Activated CD4-positive, alpha-beta memory T cell treated with anti-CD3 and anti-CD28 coated beads, Interleukin-2, amount 10 ng/mL, durations not matched to agents 7 days and 5 days (primary cell): ENCODE measurements at places on chromosomes 1 and 21.

DNA sequence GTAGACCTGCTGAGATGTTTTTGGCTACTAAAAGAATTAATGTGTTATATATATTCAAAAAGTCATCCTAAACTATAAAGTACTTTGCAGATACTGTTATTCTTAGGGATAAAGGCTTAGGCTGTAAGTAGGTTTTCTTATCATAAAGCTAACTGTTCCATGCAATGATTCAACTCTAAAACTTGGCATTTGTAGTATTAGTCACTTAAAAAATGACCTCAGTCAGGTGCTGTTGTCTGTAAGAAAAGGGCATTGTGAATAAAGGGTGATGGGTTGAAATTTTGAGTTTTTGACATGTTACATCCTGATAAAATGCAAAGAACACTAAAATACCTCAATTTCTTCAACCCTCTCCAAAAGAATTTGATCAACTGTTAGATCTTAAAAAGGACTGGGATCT, 32.9 kb downstream of the ADCY10 start:
- H3K27ac ChIP-seq, result no peak overlapping the region
- no peaks in the 10 kb centered on the region for H3K4me1 ChIP-seq
- no peaks in the 10 kb centered on the region for H3K36me3 ChIP-seq

- H3K27me3 ChIP-seq, result no peaks in the 10 kb centered on the region
- H3K4me1 ChIP-seq, result no peaks in the 10 kb centered on the region
- H3K36me3 ChIP-seq, result no peaks in the 10 kb centered on the region
- no peak overlapping the region for H3K4me3 ChIP-seq
Measured at GRCh38 chr1:56529801-56530200, 49.6 kb downstream of the PLPP3 start.

DNA sequence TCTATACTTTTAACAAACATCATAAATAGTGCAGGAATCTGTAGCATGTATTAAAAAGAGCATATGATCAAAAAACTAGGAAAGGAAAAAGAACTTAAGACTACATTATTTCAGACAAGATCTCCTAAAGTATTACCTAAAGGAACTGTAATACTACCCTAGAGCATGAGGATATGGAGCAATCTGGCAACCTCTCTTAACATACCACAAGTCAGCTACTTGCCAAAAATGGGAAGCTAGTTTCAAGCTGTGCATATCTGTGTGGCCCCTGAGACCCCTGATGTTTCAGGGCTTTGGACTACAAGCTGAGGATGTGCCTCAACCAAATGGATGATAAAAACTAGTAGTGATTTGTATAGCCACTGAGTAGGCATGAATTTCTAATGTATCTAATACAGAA, 525.6 kb downstream of the PTBP2 start:
- no peak for DNase-seq
- H3K36me3 ChIP-seq, result peaks cover 2% of the 10 kb centered on the region
- no peaks in the 10 kb centered on the region for H3K4me1 ChIP-seq
- no peak overlapping the region for H3K27ac ChIP-seq
- H3K27me3 ChIP-seq, result no peaks in the 10 kb centered on the region

GRCh38 chr1:187911820-187912219, 1083.1 kb downstream of the PLA2G4A start:
- no peaks in the 10 kb centered on the region for H3K4me1 ChIP-seq
- H3K4me3 ChIP-seq, result no peak overlapping the region
- no peaks in the 10 kb centered on the region for H3K27me3 ChIP-seq
- H3K27ac ChIP-seq, result no peak overlapping the region
- no peak for DNase-seq
- H3K36me3 ChIP-seq, result no peaks in the 10 kb centered on the region

DNA sequence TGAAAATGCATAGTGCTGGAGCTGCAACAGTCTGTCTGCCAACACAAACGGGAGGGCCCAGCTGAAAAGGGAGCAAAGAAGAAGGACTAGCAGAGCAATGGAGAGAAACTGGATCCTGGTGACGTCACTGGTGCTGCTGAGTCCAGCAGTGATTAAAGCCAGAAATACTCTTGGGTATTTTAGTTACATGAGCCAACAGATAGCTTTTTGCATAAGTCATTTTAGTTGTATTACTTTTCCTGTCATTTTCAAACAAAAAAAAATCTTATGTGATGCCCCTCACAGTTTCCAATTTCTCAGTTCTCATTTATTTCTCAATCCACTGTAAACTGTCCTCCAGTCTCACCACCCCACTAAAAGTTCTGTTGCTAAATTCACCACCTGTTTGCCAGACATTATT, 38.7 kb upstream of the NEK7 start:
- no peak overlapping the region for H3K27ac ChIP-seq
- no peaks in the 10 kb centered on the region for H3K4me1 ChIP-seq
- no peak overlapping the region for H3K4me3 ChIP-seq
- peaks cover 7% of the 10 kb centered on the region for H3K27me3 ChIP-seq

GRCh38 chr1:30911059-30911954, 2.7 kb upstream of the SDC3 start:
- peak; percentile 62 for DNase-seq
- peaks cover 34% of the 10 kb centered on the region for H3K27me3 ChIP-seq
- H3K36me3 ChIP-seq, result no peaks in the 10 kb centered on the region
- H3K4me3 ChIP-seq, result no peak overlapping the region
- peaks cover 19% of the 10 kb centered on the region for H3K4me1 ChIP-seq

DNA sequence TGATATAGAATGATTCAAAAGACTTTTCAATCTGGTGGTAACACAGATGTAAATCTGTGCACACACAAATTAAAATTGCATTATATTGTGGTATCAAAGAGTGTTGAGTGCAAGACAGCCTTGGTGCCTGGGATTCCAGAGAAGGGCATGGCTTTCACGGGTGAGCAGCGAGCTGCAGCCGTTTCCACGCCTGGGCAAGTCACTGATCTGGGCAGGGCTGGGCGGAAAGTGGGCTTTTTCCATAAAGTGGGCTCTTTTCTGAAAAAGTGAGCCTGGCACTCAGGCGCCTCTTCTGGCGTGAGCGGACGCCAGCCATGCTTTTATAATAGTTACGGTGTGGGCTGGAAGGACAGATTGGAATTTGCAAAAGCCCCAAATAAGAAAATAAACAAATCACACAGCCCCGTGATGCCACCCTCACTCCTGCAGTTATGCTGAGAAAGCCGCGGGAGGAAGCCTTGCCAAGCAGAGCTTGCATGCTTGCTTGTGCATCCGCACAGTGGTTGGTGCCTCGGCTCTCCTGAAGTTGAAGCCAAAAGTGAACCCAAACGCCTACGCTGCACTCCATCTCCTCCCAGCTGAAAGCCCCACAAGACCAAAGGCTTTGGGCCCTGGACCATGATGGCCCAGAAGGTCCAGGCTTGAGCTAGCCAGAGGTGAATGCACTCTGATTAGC, 7.1 kb upstream of the C1orf115 start:
- H3K4me1 ChIP-seq, result peaks cover 3% of the 10 kb centered on the region
- H3K27ac ChIP-seq, result no peak overlapping the region
- no peak overlapping the region for H3K4me3 ChIP-seq
- no peaks in the 10 kb centered on the region for H3K27me3 ChIP-seq
- H3K36me3 ChIP-seq, result no peaks in the 10 kb centered on the region
- no peak for DNase-seq

DNA sequence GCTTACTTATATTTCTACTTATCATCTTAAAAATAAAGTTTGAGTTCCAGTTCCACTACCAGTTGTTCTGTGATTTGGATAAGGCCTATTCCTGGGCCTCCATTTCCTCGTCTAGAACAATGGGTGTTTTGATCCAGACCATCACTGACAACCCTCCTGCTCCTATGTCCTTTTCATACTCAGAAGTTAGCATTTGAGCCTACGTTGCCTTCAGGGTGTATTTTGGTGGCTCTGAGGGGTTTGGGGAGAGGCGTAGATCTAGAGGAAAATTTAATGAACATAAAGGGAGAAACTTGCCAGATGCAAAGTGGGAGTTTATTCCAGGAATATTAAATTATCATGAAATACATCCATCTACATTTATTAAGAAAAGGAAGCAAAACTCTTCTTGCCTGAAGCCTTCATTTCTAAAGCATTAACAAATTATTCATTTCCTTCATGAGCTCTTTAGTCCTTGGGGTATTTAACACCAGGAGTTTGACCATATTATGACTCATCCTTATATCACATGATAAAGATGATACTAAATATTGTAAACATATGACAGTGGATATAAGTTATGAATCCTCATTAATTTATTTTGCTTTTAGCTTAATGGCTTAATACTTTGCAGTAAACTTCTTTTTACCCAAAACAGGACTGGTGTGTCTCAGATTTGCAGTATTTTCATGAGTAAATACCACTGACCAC, 47.2 kb upstream of the SYT14 start:
- DNase-seq, result no peak
- H3K36me3 ChIP-seq, result no peaks in the 10 kb centered on the region
- H3K27ac ChIP-seq, result no peak overlapping the region
- H3K27me3 ChIP-seq, result peaks cover 11% of the 10 kb centered on the region
- peaks cover 4% of the 10 kb centered on the region for H3K4me1 ChIP-seq
- H3K4me3 ChIP-seq, result no peak overlapping the region

GRCh38 chr21:25818551-25818950, 83.8 kb downstream of the GABPA start:
- H3K27ac ChIP-seq, result no peak overlapping the region
- H3K27me3 ChIP-seq, result no peaks in the 10 kb centered on the region
- no peak for DNase-seq
- no peaks in the 10 kb centered on the region for H3K4me1 ChIP-seq
